ENCODE measurements at places on chromosomes 7 and 10.

DNA sequence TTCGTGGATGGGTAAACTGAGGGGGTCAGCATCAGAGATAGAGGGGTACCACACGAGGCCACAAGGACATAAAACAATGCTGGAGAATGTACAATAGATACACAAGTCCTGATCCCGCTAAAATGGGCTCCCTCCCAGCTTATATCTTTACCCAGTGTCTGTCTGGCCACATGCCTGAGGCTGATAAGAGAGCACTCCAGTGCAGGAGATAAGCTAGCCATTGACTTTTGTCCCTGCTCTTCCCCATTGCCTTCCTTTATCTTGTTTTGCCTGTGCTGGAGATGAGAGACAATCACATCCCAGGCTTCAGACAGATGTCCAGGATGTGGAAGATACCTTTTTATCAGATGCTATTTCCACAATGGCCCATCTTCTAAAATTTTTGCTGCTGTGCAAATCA lies 6.0 kb downstream of the GAD2 start:
- DNase-seq = no peak

DNA sequence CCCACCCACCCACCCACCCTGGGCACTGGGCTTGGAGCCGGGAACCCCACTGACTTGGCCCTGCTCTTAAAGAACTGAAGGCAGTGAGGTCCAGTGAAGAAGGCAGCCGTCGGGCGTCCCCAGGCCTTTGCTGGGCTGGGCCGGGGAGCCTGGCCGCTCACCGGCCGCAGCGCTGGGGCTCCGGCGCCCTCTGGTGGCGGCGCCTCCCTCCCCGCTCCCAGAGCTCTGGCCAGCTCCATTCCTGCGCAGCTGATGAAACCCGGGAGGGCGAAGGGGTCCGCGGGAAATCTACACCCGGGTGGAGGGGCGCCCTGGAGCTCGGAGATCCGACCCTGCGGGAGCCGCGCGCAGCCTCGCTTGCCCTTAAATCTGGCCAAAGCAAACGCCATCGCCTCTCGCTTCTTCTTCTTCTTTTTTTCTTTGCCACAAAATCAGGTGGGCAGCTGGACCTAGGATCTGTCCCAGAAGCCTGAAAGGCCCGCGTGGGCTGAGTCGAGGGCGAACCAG lies 1.7 kb upstream of the CXCL12 start:
- DNase-seq = no peak

DNA sequence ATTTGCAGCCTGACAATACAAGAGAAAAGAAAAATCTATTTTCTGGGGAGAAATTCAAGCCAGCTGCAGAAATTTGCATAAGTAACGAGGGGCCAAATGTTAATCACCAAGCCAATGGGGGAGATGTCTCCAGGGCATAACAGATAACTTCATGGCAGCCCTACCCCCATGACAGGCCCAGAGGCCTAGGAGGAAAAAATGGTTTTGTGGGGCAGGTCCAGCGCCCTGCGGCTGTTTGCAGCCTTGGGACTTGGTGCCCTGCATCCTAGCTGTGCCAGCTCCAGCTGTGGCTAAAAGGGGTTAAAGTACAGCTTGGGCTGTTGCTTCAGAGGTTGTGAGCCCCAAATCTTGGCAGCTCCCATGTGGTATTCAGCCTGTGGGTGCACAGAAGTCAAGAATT lies 54.3 kb downstream of the VIM start:
- DNase-seq = no peak

DNA sequence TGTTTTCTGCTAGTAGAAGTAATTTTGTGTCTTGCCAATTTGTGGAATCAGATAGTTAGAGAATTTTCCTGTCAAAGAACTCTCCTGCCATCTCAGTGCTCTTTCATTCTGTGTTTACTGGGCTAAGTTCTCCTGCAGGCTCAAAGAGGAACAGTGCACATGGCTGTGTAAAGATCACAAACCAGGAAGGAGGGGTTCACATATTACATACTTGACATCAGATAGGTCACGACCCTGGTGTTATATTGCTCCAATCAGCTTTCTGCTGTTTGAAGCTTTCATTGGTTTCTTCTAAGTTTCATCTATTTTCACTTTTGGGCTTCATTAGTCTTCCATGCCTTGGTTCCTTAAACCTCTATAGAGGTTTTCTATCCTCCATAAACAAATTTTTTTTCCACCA lies 13.5 kb upstream of the ELMO1 start:
- no peak for DNase-seq

DNA sequence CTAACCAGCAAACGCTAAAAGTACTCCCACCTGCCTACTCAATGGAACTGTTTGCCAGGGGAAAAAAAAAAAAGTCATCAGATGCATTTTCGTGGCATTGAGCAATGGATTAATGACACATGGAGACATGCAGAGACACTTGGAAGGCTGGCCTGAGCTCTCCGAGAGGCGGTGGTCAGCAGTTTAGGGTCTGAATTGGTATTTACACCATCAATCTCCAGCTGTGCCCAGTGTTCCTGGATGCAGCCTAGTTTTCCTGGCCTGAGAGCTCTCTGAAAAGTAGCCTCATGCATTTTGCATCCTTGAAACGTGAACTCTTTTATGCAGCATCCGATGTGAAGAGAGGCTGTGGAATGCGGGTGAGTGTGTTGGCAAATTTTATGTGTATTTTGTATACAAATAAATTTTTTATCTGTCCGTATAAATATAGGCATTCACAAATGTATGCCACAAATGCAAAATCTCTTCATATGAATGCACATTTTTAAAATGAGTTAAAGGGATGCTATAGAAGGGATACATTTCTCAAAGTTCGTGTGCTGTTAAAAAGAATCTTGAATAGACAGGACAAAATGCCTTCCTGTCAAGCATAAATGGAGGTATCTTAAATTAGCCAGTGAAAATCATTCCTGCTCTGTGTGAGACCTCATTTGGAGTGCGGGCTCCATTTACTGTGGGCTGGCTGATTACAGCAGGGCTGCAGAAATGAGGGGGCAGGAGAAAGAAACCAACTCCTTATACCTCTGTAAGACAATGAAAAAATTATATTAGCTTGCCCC lies 137.7 kb upstream of the PFKP start:
- no peak for DNase-seq

- no peak for DNase-seq
Observed at GRCh38 chr10:28366994-28367393, 64.1 kb upstream of the MPP7 start.

GRCh38 chr7:80900583-80901576 lies 18.0 kb downstream of the SEMA3C start:
- no peak for DNase-seq

DNA sequence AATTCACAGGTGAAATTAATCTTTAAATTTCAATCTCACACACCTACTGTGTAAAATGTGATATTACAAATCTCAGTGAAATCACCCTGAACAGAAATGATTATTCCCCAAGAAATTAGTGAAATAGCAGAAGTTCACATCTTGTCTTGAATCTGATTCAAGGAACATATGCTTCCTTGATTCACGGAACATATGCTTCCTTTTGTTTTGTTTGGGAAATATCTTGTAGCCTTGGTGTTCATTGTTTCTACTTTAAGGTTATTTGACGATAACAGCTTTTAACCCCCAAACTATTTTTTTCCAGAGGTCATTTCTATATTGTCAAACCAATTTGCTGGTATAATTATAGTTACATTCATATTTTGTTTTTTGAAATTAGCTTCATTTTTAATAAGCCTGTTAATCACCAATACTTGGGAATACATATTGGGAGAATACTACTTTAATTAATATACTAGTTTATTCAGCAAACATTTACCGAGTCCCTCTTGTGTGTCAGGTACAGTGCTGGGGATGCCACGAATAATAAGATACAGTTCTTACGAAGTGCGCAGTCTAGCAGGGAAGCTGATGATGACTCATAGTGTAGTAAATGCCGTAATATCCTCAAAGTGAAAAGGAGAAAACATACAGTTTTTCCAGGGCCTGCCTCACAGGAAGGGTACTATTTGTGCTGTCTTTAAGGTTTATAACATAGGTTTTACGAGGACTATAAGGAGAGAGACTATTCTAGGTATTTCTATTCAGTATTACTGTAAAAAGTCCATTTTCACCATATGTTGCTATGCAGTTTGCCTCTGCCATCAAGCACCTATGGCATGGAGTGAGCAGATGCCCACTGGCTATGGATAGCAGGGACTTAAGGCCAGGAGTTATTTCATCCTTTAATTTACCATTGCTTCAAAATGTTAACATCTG lies 32.5 kb downstream of the PRKAR2B start:
- DNase-seq = no peak

DNA sequence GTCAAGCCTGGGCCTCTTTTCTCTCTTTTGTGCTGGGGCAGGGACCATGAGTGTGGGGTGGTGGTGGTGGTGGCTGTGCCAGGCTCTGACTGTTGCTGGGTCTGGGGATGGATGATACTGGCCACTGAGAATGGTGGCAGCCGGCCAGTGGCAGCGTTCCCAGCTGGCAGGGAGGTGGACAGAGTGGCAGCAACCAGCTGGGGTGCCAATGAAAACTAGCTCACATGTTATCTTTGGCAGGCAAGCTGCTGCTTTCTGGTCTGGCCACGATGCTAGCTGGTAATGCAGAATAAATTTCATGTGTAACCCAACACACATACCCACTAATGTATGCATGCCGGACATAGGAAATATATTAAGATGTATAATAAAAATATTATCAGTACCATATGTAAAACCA lies 95.0 kb upstream of the SLC26A5 start:
- DNase-seq = no peak

- peak; percentile 7 for DNase-seq
Observed at GRCh38 chr10:92699518-92700381, 10.0 kb downstream of the HHEX start.

GRCh38 chr10:14093730-14094484 lies 236.8 kb downstream of the FRMD4A start:
- DNase-seq = no peak

- DNase-seq = no peak
Observed at GRCh38 chr7:154841731-154842331, 161.1 kb downstream of the PAXIP1 start.

DNA sequence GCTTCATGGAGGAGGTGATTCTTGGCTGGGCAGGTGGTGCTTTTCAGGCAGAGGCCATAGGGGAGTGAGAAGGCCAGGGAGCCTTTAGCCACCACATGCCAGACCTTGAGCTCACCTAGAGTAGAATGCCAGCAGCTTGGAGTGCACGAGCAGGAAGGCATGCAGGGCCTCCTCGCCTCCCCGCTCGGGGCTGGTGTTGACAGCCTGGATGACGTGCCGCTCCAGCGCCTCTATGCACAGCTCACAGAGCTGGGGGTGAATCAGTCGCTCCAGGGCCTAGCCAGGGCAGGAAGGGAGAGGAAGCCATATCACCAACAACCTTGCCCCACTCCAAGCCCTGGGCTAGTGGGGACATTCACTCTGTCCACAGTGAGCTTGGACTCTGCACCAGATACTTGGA lies 15.7 kb downstream of the HPS1 start:
- no peak for DNase-seq

- no peak for DNase-seq
Observed at GRCh38 chr7:30708412-30708811, 26.2 kb upstream of the CRHR2 start.

DNA sequence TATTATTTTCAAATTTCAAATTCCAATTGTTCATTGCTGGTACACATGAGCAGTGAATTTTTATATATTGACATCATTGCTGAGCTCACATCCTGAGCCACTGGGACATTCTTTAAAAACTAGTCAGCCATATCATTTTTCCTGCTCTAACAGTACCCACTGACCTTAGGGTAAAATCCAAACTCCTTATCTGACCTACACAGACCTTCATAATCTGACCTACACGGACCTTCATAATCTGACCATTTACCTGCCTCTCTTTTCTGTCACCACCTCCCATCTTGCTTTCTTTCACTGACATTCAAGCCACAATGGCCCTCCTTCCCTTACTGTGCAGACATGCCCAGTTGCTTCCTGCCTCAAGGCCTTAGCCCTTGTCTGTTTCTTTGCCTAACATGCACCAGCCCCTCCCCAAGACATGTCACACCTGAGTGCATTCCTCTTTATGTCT lies 16.1 kb upstream of the CUZD1 start:
- no peak for DNase-seq

DNA sequence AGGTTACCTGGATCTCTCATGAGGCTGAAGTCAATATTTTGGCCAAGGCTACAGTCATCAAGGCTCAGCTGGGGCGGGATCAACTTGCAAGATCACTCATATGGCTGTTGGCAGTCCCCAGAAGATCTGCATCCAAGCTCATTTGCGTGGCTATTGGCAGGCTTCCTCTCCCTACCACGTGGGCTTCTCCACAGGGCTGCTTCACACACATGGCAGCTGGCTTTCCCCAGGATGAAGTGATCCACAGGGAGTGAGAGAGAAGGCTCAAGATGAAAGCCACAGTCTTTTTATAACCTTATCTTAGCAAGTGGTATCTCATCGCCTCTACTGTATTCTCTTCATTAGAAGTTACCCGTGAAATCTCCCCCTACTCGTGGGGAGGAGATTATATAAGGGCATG lies 167.4 kb downstream of the TMEM26 start:
- no peak for DNase-seq

All from activated effector memory CD4-positive, alpha-beta T cell treated with Interleukin-2 at 50 U/mL for 16 hours (primary cell).